ENCODE measurements at places on chromosomes 12 and 14. TPM values are rescaled to one million over a fixed set of nuclear protein-coding genes. Genes with fewer than 3 reads are reported as not detected.

DNA sequence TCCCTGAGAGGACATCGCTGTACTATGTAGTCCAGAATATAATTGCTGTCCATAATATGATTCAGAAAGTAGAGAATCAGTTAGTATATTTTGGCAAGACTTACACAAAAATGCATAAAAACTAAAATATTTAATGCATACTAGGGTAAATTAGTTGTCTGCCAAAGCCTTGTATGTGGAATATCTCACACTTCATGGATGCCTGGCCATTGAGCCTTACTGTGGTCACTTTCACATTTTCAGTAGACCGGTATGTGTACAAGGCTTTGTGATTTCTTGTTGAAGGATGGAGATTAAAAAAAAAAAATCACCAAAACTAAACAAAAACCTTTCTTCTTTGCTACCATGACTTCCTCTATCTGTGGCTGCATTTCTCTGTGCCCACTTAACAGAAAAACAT is 197.3 kb upstream of the DDHD1 start:
- H3K27ac ChIP-seq: no peak overlapping the region
- no peaks in the 10 kb centered on the region for H3K36me3 ChIP-seq
- H3K4me3 ChIP-seq: no peak overlapping the region
- DNase-seq: no peak

- no peak for DNase-seq
- no peaks in the 10 kb centered on the region for H3K4me1 ChIP-seq
- no peaks in the 10 kb centered on the region for H3K27me3 ChIP-seq
- no peak overlapping the region for H3K27ac ChIP-seq
- no peaks in the 10 kb centered on the region for H3K36me3 ChIP-seq
- H3K4me3 ChIP-seq: no peak overlapping the region
Measured at GRCh38 chr12:42156232-42156631, 11.6 kb upstream of the GXYLT1 start.

- no peaks in the 10 kb centered on the region for H3K36me3 ChIP-seq
- no peak for DNase-seq
- H3K27ac ChIP-seq: no peak overlapping the region
- H3K4me3 ChIP-seq: no peak overlapping the region
- H3K27me3 ChIP-seq: peaks cover 15% of the 10 kb centered on the region
- H3K4me1 ChIP-seq: peaks cover 17% of the 10 kb centered on the region
Measured at GRCh38 chr12:48039151-48039550, 34.9 kb upstream of the COL2A1 start.

- DNase-seq: no peak
- H3K36me3 ChIP-seq: peaks cover 13% of the 10 kb centered on the region
- H3K4me1 ChIP-seq: peaks cover 4% of the 10 kb centered on the region
- H3K27ac ChIP-seq: peak overlapping the region; percentile 79
Measured at GRCh38 chr12:79689061-79689476, 1.7 kb downstream of the PAWR start.

DNA sequence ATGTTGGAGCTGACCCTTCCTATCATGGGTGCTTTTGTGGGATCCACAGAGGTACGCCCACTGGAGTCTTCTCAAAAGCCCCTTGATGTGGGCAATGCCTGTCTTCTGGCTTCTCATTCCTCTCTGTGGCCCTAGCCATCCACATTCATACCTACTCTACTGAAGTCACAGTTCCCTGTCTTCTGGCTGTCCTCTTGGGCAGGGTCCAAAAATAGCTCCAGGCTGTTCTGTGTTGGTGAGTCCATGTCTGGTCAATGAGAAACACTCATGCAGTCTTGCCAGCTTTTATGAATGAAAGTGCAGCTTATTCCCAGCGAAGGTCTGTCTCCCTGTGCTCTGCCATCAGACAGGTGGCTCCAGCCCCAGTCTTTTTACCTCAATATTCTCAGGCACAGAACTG is 135.9 kb upstream of the MDM1 start:
- DNase-seq: no peak
- no peak overlapping the region for H3K27ac ChIP-seq
- H3K27me3 ChIP-seq: no peaks in the 10 kb centered on the region
- no peaks in the 10 kb centered on the region for H3K36me3 ChIP-seq
- no peak overlapping the region for H3K4me3 ChIP-seq

- H3K27ac ChIP-seq: no peak overlapping the region
- H3K36me3 ChIP-seq: no peaks in the 10 kb centered on the region
- no peaks in the 10 kb centered on the region for H3K4me1 ChIP-seq
- H3K27me3 ChIP-seq: peaks cover 1% of the 10 kb centered on the region
Measured at GRCh38 chr14:61003571-61003970, 22.5 kb downstream of the SLC38A6 start.

DNA sequence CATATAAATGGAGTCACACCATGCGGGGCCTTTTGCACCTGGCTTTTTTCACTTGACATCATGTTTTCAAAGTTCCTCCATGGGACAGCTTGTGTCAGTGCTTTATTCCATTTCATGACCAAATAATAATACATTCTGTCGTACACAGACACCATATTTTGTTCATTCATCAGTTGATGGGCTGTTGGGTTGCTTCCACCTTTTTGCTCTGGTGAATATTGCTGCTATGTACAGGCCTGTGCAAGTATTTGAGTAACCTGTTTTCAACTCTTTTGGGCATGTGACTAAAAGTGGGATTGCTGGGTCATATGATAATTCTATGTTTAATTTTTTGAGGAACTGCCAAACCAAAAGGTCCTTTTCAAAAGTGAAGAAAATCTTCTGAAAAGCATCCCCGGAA is 46.9 kb downstream of the HCAR2 start:
- no peaks in the 10 kb centered on the region for H3K4me1 ChIP-seq
- H3K36me3 ChIP-seq: no peaks in the 10 kb centered on the region
- H3K27ac ChIP-seq: no peak overlapping the region
- H3K27me3 ChIP-seq: no peaks in the 10 kb centered on the region

DNA sequence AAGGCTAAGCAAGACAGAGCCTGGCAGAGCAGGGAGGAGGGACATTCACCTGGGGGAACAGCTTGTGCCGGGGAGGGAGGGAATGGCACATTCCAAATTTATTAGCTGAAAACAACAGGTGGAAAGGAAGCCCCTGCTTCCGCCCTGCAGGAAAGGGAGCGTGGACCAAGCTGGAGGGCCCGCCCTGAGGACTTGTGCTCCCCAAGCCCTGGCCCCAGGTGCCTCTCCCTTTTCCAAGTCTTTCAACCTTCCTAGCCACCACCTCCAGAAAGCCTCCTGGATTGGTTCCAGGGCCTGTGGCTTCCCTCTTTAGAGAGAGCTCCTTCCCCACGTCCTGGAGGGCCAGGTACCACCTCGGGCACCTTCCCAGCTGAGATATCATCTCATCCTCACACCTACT is 2.7 kb downstream of the DEGS2 start:
- H3K4me1 ChIP-seq: peaks cover 2% of the 10 kb centered on the region
- no peak overlapping the region for H3K4me3 ChIP-seq
- H3K27ac ChIP-seq: no peak overlapping the region
- H3K27me3 ChIP-seq: peaks cover 36% of the 10 kb centered on the region

GRCh38 chr12:87988534-87988933 is 40.7 kb downstream of the C12orf50 start:
- no peaks in the 10 kb centered on the region for H3K36me3 ChIP-seq
- H3K27me3 ChIP-seq: no peaks in the 10 kb centered on the region
- no peak for DNase-seq

- H3K4me3 ChIP-seq: no peak overlapping the region
- H3K36me3 ChIP-seq: no peaks in the 10 kb centered on the region
- no peak overlapping the region for H3K27ac ChIP-seq
- no peaks in the 10 kb centered on the region for H3K27me3 ChIP-seq
- H3K4me1 ChIP-seq: peaks cover 3% of the 10 kb centered on the region
Measured at GRCh38 chr14:93723001-93723400, 65.3 kb downstream of the PRIMA1 start.

DNA sequence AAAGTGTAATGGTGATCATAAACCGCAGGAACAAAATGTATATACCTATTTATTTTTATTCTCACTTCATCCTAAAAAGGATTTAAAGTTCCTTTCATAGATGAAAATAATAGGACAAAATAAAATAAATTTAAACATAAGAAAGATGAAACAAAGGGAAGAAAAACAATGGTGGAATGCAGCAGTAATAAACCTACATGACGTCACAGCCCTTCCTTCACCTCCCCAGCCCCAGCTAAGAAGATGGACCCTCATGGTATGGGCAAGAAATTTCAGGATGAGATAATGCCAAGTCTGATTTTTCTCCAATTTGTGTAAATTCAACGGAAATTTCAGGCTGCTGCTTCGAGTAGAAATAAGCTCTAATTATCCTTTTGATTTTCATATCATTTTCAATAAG is 381.0 kb downstream of the LRIG3 start:
- H3K36me3 ChIP-seq: no peaks in the 10 kb centered on the region
- no peaks in the 10 kb centered on the region for H3K27me3 ChIP-seq
- no peak overlapping the region for H3K27ac ChIP-seq
- DNase-seq: no peak
- H3K4me1 ChIP-seq: peaks cover 3% of the 10 kb centered on the region

DNA sequence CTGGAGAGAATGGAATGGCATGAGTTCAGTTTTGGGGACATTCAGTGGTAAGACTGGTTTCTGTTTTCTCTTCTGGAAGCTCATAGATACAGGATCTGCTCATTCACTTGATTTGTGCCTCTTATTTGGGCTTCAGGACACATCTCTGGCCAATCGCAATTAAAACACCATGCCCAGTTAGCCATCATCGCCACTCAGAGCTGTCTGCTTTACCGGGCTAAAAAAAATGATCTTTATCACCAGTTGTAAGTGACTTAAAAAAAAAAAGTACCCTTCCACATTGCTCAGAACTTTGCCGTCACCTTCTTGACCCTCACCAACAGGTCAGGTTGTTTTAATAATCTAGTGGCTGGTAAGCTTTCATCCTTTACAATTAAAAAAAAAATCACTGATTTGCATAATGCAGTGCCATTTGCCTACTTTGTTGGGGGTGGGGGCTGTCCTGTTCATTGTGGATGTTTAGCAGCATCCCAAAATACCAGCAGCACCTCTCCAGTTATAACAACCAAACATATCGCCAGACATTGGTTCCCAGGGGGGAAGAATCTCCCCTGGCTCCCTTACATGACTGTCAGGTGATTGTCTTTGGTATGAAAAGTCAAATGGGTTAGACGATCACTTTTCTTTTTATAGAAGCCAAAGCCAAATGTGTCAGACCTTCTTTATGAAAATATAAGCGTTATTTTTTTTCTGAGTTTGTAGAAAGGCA is 150.1 kb downstream of the PRKCH start:
- H3K4me3 ChIP-seq: no peak overlapping the region
- H3K27ac ChIP-seq: no peak overlapping the region
- no peaks in the 10 kb centered on the region for H3K36me3 ChIP-seq
- H3K4me1 ChIP-seq: peaks cover 16% of the 10 kb centered on the region

DNA sequence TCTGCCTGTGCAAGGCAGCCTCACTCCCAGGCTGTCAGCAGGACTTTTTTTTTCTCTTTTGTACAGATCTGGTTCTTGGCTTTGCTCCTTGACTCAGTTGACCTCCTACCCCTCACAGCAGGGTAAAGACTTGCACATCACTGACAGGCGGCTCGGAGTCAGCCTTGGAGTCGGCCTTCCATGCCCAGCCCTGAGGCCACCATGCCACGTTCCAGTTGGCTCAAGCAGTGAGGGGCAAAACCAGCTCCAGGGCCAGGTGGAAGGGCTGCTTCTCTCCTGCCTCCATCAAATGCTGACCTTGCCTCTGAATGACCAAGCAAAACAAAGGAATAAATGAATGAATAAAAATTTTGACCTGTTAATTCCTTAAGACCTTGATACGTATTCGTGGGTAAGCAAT is 27.6 kb downstream of the JAG2 start:
- H3K36me3 ChIP-seq: peaks cover 4% of the 10 kb centered on the region
- H3K27me3 ChIP-seq: no peaks in the 10 kb centered on the region
- DNase-seq: no peak
- no peak overlapping the region for H3K27ac ChIP-seq

GRCh38 chr12:64800640-64801039 is 23.8 kb upstream of the TBC1D30 start:
- H3K27me3 ChIP-seq: no peaks in the 10 kb centered on the region
- no peak overlapping the region for H3K4me3 ChIP-seq

- no peaks in the 10 kb centered on the region for H3K27me3 ChIP-seq
- DNase-seq: no peak
- H3K36me3 ChIP-seq: no peaks in the 10 kb centered on the region
- H3K27ac ChIP-seq: no peak overlapping the region
Measured at GRCh38 chr12:14834509-14834908, 8.8 kb downstream of the ART4 start.

- no peak overlapping the region for H3K4me3 ChIP-seq
- no peaks in the 10 kb centered on the region for H3K27me3 ChIP-seq
- no peaks in the 10 kb centered on the region for H3K4me1 ChIP-seq
- H3K27ac ChIP-seq: no peak overlapping the region
- H3K36me3 ChIP-seq: no peaks in the 10 kb centered on the region
Measured at GRCh38 chr12:18270958-18271460, 9.7 kb downstream of the PIK3C2G start.

GRCh38 chr14:69531135-69531534 is 43.5 kb downstream of the CCDC177 start:
- no peaks in the 10 kb centered on the region for H3K36me3 ChIP-seq
- no peak for DNase-seq
- no peaks in the 10 kb centered on the region for H3K27me3 ChIP-seq

RPL10L gene
- polyA plus RNA-seq: not detected

VWF gene
- polyA plus RNA-seq: 0.39 TPM

SELPLG gene
- 0.18 TPM for polyA plus RNA-seq

RNASE3 gene
- polyA plus RNA-seq: not detected

IL31 gene
- not detected for polyA plus RNA-seq

CLEC1A gene
- 0.13 TPM for polyA plus RNA-seq

PLD4 gene
- 0.06 TPM for polyA plus RNA-seq

RNASE7 gene
- polyA plus RNA-seq: not detected

CLEC4C gene
- polyA plus RNA-seq: 0.13 TPM

SPX gene
- polyA plus RNA-seq: 0.38 TPM

PRKD1 gene
- polyA plus RNA-seq: 3.6 TPM

CEP128 gene
- polyA plus RNA-seq: 1.7 TPM

DYRK2 gene
- polyA plus RNA-seq: 13.9 TPM

TMEM233 gene
- polyA plus RNA-seq: 0.09 TPM

MYF6 gene
- 0.39 TPM for polyA plus RNA-seq

NRIP2 gene
- polyA plus RNA-seq: 0.03 TPM

CHFR gene
- polyA plus RNA-seq: 58.8 TPM

B4GALNT1 gene
- polyA plus RNA-seq: 2.3 TPM

ESYT1 gene
- polyA plus RNA-seq: 174 TPM

CAPS2 gene
- 2.3 TPM for polyA plus RNA-seq

GNPNAT1 gene
- 22.8 TPM for polyA plus RNA-seq

All from H1 (cell line).